ENCODE measurements at places on chromosomes 7 and 10.

DNA sequence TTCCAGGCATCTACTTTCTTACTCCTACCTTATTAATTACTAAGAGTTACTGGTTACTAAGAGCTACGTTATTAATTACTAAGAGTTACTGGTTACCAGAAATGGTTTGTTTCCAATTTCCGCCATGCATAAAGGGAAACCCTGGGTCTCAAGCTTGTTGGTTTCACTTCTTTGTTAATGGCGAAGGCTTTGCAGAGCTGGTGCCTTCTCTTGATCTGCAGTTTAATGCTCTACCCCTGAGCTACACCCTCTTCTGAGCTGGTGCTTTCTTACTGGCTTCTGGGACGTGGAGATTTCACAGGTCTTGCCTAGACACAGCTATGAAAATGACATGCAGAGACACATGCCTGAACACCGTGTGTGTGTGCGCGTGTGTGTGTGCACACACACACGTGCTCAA is 560 bp downstream of the CPA4 start:
- no peak for DNase-seq

GRCh38 chr7:18834577-18834976 is 282.9 kb downstream of the TWIST1 start:
- no peak for DNase-seq

- DNase-seq = no peak
Measured at GRCh38 chr10:100025576-100025975, 15.8 kb upstream of the DNMBP start.

GRCh38 chr10:71223347-71224058 is 11.1 kb downstream of the UNC5B start:
- no peak for DNase-seq

DNA sequence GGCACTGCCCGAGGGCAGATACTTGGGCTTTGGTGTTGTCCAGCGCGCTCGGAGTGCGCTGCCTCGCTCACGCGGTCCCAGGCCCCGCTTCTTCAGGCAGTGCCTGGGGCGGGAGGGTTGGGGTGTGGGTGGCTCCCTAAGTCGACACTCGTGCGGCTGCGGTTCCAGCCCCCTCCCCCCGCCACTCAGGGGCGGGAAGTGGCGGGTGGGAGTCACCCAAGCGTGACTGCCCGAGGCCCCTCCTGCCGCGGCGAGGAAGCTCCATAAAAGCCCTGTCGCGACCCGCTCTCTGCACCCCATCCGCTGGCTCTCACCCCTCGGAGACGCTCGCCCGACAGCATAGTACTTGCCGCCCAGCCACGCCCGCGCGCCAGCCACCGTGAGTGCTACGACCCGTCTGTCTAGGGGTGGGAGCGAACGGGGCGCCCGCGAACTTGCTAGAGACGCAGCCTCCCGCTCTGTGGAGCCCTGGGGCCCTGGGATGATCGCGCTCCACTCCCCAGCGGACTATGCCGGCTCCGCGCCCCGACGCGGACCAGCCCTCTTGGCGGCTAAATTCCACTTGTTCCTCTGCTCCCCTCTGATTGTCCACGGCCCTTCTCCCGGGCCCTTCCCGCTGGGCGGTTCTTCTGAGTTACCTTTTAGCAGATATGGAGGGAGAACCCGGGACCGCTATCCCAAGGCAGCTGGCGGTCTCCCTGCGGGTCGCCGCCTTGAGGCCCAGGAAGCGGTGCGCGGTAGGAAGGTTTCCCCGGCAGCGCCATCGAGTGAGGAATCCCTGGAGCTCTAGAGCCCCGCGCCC is at the start of gene NPY:
Gene NPY, plus strand, starts transcription at position 294 of the 802 bp plus-strand sequence. CDS start 1,051 bp downstream, outside the sequence.
- DNase-seq = peak; percentile 12

DNA sequence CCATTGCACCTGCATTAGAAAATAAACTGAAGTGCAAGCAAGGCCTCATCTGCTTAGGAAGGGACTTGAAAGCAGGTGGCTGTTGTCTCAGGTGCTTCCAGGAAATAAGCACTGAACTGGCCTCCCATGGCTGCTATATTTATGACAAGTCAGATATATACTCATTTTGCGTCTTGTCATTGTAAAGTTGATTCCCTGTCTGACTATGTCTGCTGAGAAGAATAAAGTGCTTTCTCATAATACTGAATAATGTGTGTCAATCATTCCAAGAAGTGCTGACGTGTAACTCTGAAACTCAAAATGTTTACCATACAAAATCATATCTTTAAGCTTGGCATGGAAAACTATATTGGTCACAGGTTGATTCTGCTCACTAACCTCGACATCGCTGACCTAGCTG is 44.9 kb upstream of the SVOPL start:
- DNase-seq = no peak

- DNase-seq = no peak
Measured at GRCh38 chr7:5388905-5389433, 34.7 kb downstream of the TNRC18 start.

DNA sequence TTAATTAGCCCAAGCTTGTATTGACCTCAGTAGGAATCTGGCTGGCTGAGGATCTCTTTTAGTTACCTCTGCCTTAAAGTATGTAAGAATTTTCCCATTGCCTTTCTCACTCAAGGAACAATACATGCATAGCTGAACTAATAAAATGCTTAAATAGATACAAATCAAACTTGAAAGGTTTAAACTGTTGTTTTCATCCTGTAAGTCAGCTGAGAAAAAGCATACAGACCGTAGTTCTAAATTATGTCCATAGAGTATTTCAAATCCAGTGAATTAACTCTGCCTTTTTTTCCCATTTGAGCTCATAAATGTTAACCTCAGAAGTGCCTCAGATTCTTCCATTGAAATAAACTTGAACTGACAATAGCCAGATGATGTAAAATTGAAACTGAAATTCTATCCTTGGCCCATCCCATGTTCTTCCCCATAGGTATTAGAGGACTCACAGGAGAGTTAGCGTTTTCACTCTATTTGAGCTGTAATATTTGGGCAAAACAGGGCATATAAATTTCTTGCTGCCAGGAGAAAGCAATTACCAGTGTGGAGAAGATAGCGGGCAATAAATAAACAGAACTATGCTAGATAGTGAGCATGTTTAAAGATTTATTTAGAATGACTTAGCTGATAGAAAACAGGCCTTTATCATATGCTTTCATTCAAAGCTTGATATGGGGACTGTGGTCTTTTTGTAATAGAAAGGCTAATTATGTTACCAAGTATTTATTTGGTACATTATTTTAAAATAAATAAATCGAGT is 163.7 kb downstream of the WNT2 start:
- no peak for DNase-seq

DNA sequence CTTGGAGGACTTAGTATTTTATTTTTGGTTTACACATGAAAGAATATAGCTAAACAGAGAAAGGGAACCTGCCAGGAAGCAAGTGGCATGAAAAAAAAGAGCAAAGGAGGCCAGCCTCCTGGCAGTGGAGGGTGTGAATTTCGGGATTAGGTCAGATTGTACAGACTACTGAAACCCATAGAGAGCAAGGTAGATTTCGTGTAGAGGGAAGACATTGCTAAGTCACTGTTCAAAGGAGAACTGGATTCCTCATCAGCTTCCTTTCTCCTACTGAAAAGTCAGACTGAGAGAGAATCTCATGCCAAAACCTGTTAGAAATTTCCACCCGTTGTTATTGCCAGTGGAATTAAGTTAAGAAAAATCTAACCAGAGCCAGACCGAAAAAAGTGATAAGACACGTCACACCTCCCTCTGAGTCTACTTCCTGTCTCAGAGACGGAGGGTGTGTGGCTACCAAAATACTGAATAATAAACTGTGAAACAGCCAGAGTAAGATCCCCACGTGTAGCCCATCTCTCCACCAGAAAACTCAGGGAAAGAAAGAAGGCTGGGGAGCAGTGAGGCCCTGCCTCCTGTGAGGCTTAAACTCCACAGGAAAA is 118.8 kb downstream of the SKIDA1 start:
- peak; percentile 41 for DNase-seq

GRCh38 chr7:17855202-17855601 is 85.1 kb downstream of the SNX13 start:
- DNase-seq = no peak

DNA sequence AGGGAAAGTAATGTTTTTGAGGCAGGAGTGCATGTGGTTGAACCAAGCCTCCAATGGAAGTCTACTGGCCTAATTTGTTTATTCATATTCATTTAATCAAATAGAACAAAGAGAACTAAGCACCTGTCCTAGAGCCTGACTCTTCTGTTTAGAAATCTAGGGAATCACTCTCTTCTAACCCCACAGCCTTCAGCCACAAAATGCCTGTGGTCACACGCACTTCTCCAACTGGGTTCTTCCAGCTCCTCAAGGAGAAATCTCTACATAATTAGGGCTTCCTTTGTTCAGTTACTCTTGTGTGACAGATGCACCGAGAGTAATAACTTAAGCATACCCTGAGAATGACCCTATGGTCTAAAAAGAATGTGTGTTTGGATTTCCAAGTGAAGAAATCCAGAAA is 133.7 kb upstream of the NAMPT start:
- no peak for DNase-seq

GRCh38 chr10:116880716-116881482 is 31.6 kb downstream of the ENO4 start:
- no peak for DNase-seq

All from stimulated activated CD4-positive, alpha-beta T cell treated with anti-CD3 and anti-CD28 coated beads, Interleukin-4, amount 100 ng/mL, for 24 hours (primary cell).